ENCODE measurements at places on chromosomes 2 and 18.
A peak's percentile ranks its signal among the peaks of the same experiment; 100 is the strongest.

DNA sequence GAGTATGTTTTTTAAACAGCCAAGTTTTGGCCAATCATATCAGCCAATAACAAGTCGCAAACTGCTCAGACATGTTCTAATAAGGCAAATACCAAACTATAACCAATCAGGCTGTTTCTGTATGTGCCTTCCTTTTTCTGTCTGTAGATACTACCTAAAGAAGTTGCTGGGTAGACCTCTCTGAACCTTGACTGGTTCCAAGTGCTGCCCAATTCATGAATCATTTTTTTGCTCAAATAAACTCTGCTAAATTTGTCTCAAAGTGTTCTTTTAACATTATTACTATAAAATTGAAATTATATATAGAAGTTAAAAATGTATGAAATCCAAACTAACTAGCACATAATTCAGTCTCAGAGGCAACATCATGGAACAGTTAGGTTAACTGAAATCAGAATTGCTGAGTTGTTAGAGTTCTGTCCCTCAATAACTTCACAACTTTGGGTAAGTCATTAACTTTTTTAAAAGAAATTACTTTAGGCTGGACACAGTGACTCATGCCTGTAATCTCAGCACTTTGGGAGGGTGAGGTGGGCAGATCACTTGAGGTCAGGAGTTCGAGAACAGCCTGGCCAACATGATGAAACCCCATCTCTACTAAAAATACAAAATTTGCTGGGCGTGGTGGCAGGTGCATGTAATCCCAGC lies 4.9 kb upstream of the TTC21B start:
- no peak for DNase-seq

GRCh38 chr2:235909358-235909757 lies 258.8 kb downstream of the GBX2 start:
- no peak for DNase-seq

GRCh38 chr2:52402128-52402527 lies 1365.5 kb upstream of the CHAC2 start:
- no peak for DNase-seq

- DNase-seq, result no peak
Measured at GRCh38 chr2:159272156-159272555, 14.3 kb downstream of the WDSUB1 start.

DNA sequence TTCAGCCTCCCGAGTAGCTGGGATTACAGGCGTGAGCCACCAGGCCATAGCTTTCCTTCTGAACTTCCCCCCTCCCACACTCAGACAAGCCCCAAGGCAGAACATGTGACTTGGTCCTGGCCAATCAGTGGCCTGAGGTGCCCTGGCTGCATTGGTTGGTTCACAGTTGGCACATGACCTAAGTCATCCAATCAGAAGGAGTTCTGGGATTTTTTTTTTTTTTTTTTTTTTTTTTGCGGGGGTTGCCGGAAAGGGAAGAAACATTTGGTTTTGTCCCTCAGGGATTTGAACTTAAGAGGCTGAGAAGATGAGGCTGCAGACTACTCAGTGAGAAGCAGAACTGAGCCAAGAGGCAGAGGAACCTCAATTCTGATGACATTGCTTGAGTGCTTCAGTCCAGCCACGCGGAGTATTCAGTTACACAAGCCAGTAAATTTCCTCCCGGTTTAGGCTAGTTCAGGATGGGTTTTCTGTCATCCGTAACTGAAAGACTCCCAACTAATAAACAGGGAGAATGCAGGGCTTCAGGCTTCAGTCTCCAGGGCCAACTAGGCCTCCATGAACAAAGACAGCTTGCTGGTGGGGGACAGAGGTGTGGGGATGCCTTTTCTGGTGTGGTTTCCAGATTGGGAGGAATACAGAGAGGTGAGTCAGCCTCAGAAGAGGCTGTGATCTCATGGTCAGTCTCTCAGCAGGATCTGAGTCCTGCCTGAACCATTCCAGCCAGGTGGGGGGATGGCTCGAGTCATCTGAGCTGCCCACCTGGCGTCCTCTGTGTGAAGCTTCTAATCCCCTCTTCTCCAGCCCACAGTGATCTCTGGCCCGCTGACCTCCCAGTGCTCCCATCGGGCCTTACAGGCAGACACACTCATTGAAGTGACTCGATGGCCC lies 9.2 kb downstream of the PTMA start:
- peak; percentile 99 for DNase-seq

DNA sequence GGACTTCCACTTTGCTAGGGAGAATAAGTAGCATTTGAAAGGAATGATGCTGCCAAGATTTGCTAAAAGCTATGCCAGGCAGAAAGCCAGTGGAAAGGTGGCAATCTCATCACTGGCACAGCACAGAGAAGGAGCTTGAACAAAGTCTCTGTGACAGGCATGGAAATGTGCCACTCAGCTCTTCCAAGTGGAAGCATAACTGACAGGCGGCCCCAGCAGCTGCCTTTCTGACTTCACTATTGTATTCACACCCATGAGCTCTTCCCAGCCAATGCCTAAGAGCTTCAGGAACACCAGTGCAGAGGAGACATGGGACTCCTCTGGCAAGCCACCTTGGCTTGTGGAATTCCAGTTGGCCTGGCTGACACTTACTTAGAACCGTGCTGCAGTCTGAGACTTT lies 134.6 kb upstream of the REG3G start:
- DNase-seq, result no peak

GRCh38 chr2:8438996-8439395 lies 242.9 kb upstream of the ID2 start:
- no peak for DNase-seq

GRCh38 chr2:88866756-88867155 lies 175.3 kb downstream of the RPIA start:
- peak; percentile 89 for DNase-seq

GRCh38 chr2:152600051-152600657 lies 117.1 kb downstream of the PRPF40A start:
- no peak for DNase-seq
